ENCODE measurements at places on chromosomes 3 and 15.

DNA sequence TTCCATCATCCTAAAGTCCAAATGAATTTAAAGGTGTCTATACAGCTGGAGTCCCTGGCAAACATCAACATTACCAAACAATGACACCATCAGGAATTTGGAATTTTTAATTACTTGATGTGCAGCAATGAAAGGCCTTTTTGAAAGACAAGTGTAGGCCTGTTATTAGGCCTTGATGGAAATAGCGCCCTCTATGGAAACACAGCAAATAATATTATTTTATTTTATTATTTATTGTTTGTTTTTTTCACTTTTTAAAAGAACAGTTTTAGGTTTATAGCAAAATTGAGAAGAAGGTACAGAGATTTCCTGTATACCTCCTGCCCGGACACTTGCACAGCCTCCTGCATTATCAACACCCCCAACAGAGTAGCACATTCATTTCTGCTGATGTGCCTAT lies 18.1 kb upstream of the OR5AC2 start:
- no peak for DNase-seq

DNA sequence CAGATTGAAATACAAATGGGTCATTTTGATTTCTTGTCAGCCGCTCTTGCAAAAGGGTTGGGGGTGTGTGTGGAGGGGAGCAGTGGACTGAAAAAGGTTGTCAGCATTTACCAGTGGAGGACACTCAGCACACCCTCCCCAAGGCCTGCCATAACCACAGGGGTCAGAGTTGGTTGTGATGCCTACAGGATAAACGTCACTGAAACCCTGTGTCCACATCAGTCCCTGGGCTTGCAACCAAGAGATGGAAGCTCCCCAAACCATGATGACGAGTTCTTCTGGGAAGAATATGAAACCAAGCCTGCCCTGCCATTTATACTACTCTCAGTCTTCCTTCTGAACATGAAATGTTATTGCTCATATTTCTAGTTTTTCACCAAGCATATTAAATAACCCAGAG lies 54.0 kb upstream of the UMPS start:
- no peak for DNase-seq

DNA sequence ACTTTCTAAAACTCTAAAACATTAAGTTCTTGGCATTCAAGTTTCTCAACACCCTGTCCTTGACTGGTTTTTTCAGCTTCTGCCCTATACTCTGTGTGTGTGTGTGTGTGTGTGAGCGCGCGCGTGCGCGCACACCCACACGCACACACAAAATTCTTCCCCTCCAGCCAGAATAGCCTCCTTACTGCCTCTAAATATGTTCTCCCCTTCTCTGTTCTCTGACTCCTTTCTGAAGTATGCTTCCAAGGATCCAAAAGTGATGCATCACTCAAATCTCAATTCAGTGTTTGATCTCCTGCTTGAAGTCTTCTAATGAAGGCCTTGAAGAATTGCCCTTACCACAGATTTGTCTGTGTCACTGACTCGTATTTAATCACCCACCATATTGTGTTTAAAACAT lies 129.8 kb downstream of the SLC25A26 start:
- no peak for DNase-seq

DNA sequence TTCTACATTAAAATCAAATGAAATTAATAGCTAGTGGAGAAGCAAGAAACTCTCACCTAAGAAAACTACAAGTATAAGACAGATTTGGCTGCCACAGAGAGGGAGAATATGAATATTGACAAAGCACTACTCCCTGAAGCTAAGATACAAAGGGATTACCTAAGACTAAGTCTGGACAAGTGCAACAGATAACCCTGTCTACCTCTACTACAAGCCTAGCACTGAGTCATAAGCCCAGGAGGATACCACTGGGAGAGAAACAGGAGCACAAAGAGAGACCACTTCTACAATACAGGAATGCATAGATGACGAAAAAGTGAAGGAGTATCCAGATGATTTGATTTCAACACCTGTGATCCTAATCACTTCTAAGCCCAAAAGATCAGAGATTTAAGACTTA lies 10.4 kb downstream of the ATP13A4 start:
- no peak for DNase-seq

DNA sequence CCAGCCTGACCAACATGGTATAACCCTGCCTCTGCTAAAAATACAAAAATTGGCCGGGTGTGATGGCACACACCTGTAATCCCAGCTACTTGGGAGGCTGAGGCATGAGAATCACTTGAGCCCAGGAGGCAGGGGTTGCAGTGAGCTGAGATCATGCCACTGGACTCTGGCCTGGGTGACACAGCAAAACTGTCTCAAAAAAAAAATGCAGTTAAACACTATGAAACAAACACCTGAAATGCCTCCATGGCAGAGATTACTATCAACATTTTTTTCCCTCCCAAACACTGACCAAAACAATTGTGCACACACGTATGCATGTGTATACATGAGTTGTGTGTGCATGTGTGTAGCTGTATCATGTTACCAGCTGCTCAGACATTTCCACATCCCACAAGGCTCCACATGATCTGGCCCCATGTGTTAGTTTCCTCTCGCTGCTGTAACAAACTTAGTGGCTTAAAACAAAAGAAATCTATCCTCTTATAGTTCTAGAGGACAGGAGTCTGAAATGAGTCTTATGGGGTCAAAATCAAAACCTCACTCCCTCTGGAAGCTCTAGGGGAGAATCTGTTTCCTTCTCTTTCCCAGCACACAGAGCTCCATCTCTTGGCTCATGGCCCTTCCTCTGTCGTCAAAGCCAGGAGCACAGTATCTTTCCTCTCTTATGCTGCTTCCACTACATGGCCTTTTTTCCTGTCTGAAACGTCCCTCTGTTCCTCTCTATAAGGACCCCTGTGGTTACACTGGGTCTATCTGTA lies 34.5 kb downstream of the SLC41A3 start:
- DNase-seq = no peak

- DNase-seq = peak; percentile 61
Observed at GRCh38 chr3:108552267-108553159, 36.7 kb downstream of the CIP2A start.

GRCh38 chr3:140863580-140864009 lies 78.0 kb upstream of the SLC25A36 start:
- DNase-seq = peak; percentile 86

- DNase-seq = no peak
Observed at GRCh38 chr15:60121845-60122244, 117.7 kb downstream of the FOXB1 start.

- peak; percentile 86 for DNase-seq
Observed at GRCh38 chr3:124565013-124565412, 165.2 kb upstream of the UMPS start.

- DNase-seq = no peak
Observed at GRCh38 chr3:57152151-57153143, 12.7 kb downstream of the IL17RD start.

DNA sequence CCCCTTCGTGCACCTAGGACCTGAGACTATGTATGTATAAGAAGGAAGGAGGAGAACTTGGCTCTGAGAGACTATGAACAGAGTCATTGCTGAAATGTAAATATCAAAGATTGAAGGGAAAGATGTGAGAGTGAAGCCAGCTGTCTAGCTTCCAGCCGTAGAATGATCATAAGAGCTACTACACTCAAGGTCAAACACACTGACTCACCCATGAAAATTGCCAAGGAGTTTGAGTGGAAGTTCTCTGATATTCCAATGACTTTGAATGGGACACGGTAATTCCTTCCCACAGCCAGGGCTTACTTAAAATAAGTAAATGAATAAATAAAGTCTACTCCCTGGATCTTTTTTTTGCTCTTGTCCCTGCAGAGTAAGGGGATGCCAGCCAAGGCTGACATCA lies 398.9 kb upstream of the TPRG1 start:
- peak; percentile 27 for DNase-seq

DNA sequence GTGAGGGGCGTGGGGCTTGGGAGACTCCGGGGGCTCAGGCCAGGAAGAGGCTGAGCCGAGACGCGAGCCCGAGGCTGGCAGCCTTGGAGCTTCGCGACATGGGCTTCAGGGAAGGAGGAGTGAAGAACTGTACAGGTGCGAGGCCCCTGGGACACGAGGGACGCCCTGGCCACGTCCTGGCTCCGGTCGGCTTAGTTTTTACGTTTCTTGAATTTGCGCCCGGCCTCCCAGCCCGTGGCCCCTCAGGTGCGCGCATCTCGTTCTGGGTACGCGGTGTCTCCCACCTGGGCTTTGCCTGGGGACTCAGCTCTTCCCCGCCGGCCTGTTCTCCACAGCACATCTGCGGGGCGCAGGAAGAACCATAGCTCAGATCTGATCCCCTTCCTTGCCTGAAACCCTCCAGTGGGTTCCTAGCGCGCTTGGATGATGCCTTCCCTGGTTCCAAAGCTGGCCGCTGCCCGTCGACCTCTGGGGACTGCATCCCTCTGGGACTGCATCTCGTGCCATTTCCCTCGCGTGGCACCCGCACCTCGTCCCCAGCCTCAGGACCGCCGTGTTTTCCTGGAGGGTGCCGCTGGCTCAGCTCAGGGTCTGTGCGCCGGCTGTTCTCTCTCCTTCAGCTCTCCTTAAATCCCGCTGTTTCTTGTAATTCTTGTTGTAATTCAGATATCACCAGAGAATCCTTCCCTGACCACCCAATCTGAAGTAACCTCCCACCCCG lies 614 bp downstream of the CHCHD6 start:
- no peak for DNase-seq

GRCh38 chr3:14130707-14131106 lies 5.9 kb downstream of the TMEM43 start:
- no peak for DNase-seq

DNA sequence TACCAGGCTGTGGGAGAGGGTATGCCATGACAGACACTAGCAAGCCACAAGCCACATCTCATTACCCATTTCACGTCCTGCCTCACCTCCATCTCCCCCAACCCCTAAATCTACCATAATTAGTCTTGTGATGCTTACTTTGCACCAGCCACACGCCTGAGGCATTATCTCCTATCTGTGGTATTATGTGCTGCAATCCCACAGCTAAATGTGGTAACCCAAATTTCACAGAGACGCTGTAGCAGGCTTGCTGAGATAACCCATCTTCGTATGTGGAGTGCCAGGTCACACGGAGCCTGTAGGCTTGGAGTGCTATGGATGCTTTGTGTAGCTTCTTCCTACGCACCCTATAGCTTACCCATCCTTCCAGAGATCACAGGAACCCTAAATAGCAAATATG lies 256.7 kb upstream of the KCNH8 start:
- DNase-seq = no peak

GRCh38 chr15:90106522-90107117 lies 4.4 kb upstream of the IDH2 start:
- peak; percentile 64 for DNase-seq

GRCh38 chr3:124261306-124261705 lies 269.4 kb upstream of the ROPN1 start:
- DNase-seq = no peak

GRCh38 chr3:56314842-56315241 lies 153.4 kb downstream of the ERC2 start:
- DNase-seq = peak; percentile 21

DNA sequence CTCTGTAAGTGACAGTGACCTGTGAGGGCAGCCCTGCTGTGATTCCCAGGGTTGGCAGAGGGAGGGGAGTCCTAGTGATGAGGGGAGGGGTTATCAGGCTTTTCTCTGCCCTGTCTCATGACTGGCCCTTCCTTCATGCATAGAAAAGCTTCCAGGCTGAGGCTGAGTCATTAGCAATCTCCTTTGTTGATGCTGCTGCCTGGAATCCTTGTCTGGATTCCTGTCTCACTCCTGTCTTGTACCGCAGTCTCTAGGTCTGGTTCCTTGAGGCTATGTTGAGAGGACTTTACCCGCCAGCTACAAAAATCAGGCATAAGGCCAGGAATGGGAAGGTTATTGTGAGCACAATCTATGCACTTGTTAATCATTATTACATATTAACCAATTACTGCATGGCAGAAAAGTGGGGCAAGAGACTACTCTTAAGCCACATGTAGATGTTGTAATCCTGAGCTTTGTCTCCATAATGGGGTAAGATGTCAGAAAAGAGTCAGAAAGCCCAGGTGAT lies 7.2 kb downstream of the KLHL6 start:
- no peak for DNase-seq

DNA sequence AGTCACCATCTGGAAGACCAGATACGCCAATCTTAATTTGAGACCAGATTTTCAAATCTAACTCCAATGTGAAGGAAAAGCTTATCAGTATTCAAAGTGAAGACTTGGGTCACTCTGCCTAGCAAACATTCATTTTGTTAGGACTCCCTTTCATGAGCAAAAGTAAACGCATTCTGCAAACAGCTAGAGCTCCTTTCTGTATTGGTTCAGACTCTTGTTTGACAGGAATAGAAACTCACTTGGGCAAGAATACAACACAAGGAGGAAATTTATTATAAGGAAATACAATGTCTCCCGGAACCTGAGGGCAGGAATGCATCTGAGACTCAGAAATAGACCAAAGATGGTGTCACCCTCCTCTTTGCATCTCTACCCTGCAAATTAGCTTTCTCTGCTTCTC lies 558.6 kb downstream of the TAFA4 start:
- peak; percentile 12 for DNase-seq

DNA sequence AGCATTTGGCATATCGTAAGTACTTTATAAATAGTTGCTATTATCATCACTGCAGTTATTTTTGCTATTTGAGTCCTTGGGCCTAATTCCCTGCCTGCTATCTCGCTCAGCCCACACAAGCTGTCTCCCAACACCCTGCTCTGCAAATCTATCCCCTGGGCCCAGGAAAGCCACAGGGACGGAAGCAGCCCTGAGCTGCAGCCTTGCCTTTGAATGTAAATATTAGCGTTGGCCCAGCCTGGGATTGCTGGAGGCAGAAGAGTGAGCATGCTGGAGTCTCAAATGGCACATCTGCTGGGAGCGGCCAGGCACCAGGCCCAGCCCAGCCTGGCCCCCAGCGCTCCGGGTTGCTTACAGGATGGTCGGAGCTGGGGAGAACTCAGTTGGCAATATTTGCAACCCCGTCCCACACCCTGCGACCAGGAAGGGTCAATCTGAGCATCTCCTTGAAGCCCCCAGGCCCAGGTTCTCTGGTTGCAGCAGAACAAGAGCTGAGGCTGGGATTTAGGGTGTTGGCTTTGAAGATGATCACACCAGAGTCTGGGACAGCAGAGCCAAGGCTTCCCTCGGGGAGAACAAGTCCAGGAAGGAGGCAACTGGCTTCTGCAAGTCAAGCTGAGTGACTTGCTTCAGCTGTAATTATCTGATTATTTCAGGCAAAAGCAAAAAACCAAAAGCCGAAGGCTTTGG lies 529.6 kb downstream of the SHQ1 start:
- DNase-seq = peak; percentile 54

- DNase-seq = peak; percentile 55
Observed at GRCh38 chr3:192514081-192514753, 213.1 kb downstream of the FGF12 start.

- no peak for DNase-seq
Observed at GRCh38 chr3:170603770-170604510, 18.1 kb upstream of the SLC7A14 start.
